Stimulated activated CD8-positive, alpha-beta memory T cell treated with anti-CD3 and anti-CD28 coated beads, Interleukin-12 subunit alpha, Interleukin-12 subunit beta, amount 100 ng/mL, for 1 hour (primary cell): ENCODE measurements at places on chromosomes 7 and 10.

DNA sequence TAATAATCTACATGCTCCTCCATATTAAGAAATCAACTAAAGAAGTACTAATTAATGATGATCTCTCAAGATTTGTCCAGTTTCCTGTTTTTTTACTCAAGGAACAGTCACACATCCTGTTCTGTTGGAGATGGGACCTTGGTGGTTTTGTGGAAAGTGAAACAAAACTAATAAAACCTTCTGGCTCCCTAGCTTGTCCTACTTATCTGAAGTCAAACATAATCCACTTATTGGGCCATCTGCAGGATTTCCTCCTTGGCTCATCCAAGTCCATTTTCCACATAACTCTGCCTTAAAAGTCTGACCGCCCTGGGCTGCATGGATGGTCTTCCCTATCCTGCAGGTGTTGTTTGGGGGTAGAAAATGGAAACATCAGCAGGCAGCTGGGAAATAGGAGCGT lies 39.4 kb upstream of the TARP start:
- no peak for DNase-seq

DNA sequence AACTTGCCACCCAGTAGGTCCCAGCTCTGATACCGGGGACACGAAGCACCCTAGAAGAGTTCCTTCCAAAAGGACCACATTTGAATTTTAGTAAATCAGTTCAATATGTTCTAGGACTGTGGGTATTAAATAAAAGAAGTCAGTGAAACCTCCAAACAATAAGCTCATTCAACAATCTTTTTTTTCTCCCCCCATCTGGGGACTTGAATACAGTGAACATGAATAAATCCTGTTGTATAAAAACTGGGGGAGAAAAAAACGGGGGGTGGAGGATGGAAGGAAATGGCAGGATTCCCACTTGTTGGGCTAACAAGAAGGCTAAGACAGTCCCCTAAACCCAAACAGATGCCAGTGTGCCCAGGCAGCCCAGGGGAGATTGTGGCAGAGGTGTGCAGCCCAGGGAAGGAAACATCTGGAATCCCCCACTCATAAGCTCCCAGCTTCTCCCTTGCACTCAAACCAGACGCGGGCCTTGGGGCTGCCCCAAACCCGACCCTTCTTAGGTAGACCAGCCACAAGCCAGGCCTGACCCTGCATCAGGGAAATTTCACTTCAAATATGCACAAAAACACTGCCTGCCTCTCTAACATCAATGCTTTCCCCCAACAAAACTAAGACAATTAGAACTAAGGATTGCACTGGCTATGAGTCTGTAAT lies 8.8 kb downstream of the AFAP1L2 start:
- no peak for DNase-seq

- DNase-seq: no peak
Measured at GRCh38 chr10:110485541-110485940, 12.2 kb upstream of the DUSP5 start.

DNA sequence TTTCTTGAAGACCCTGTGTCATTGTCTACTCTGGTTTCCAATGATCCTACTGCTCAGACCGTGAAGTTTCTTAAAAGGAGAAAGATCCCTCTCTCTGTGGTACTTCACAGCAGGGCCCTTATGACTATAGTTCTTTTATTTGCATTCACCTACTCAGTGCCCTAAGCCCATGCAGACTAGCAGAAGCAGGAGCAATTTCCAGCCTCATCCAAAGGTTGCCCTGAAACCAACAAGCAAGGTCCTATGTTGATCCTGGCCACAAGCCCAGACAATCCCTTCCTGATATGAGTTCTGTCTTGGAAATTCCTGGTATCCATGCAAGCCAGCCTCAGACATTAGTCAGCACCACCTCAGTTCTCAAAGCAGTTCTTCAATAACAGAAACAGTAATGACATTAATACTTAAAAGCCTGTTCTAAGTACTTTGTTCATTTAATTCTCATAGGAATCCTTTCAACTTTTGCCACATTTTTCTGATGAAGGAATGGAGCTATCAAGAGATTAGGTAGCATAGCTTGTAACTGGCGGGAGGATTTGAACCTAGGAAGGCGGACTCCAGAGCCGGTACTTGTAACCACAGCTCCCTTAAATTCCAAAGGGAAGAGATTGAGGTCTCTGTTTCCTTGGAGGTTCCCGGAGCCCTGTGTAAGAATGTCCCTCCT lies 58.1 kb upstream of the ST8SIA6 start:
- DNase-seq: no peak

DNA sequence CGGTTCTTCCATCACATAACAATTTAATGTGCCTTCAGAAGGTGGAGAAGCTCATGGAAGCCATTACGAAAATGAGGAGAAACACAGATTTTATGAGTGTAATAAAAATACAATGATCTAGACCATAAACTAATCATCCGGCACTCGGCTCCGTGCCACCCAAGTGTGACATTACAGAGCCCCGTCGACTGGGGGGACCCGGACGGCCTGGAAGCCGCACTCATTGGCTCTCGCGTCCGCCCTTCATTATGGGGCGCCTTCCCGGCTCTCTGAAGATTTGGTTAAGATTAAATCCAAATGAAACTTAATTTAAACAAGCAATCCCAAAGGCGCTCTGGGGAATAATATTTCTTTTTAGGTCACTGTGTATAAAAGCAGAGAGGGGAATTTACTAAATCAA lies 242.6 kb downstream of the DNAJB6 start:
- no peak for DNase-seq
